HAP-1 (cell line): ENCODE measurements at places on chromosomes 11 and 22.

- no peak for DNase-seq
Measured at GRCh38 chr11:92702037-92702804, 267.2 kb upstream of the MTNR1B start.

DNA sequence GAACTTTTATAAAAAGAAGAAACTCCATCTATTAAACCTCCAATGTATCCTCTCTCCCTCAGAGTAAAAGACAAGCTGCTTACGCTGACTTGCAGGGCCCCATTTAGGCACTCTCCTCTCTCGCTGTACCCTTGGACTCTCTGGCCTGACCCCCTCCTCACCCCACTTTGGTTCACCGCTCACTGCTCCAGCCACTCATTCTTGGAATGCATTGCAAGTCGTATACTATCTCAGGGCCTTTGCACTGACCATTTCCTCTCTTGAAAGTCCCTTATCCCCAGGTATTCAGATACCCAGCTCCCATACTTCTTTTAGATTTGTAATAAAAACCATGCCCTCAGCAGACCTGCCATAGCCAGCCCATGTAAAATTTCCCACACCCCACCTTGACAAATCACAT is 139.6 kb downstream of the DBX1 start:
- DNase-seq = no peak

GRCh38 chr11:27309046-27309445 is 54.0 kb downstream of the CCDC34 start:
- DNase-seq = no peak

DNA sequence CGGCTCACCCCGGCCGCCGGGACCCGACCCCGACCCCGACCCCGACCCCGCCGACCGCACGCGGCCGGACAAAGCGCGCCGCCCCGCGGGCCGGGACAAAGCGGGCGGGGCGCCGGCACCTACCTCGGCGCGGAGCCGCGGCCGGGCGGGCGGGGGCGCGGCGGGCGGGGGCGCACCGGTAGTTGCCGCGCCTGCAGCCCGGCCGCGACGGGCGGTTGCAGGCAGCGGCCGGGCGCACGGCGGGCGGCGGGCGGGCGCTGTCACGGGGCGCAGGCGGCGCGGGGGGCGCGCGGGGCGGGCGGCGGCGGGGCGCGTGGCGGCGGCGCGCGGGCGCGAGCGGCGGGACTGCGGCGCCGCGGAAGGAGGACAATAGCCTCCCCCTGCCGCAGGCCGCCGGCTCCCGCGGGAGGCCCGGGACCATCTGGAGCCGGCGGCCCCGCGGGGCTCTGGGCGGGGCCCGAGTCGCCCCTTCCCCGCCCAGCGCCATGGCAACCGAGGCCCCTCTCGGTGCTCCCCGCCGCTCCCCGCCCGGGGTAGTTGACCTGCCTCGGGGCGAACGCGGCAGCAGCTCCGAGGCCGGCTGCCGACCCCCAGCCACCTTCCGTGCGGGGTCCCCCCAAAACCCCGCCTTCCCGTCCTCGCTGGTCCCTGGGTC is 851 bp downstream of the SPTBN2 start:
- DNase-seq = peak; percentile 66

DNA sequence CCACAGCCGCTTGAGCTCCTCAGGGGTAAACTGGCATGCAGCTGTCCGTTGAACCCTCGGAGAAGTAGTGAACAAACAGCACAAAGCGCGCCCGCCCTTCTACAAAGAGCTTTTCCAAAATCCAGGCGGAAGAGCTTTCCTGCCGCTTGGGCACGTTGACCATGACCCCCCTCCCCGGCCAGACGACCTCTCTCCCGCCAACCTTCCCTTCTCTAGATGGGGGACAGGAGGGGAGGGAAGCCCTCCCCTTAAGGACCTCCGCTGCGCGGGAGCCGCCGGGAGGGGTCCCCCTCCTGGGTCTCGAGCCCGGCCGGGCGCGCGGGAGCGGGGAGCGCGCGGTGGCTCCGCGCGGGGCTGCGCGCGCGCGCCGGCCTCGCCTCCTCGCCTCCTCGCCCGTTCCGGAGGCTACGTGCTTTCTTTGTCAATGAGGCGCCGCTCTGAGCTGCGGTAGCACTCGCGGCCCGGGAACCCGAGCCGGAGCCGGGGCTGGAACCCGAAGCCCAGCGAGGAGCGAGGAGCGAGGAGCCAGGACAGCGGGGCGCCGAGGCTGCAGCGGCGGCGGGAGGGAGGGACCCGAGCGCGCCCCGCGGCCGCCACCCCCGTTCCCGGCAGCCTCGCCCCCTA is 118.6 kb downstream of the HIPK3 start:
- no peak for DNase-seq

GRCh38 chr11:35151683-35152280 is 12.8 kb downstream of the CD44 start:
- DNase-seq = no peak

GRCh38 chr11:115660030-115660805 is 156.0 kb upstream of the CADM1 start:
- DNase-seq = no peak

DNA sequence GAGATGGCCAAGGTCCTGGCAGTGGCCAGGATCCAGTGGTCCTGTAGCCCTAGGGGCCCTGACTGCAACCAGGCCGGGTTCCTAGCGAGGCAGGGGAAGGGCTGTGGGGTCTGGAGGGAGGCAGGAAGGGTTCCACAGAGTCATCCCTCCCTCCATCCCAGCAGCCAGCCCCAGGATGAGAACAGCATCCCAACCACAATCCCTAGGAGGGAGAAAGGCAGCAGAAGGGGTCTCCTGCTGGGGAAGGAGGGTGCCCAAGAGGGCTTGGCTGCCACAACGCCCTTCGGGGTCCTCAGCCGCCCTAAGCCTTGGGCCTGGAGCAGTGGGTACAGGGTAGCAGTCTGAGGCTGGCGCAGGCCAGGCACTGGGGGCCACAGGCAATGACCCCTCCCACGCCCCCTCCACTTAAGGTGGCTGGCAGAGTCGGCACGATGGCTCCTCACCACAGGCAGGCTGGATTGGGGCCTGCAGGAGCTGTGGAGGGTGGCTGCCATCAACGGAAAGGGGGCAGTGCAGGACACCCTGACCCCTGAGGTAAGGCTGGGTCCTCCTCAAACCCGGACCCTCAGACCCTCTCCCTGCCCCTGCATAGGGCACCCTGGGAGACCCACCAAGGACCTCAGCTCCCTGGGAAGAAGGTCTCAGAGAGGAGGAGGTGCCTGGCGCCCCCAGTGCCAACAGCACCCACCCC is 7.2 kb downstream of the SLC22A12 start:
- DNase-seq = no peak

DNA sequence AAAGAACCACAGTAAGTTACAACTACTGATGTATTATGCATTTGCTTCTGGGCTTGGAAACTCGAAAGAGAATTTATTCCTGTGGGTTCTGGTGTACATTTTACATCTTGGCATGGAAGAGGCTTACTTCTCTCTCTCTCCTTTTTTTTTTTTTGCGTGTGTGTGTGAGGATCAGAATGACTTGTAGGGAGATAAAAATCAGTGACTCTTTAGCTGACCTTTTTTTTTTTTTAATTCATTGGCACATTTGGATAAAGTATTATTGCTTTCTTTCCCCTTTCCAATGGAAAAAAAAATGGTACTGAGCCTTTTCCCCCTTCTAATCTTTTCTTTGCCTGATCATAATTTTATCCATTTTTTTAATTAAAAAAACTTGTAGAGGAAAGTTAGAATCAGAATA is 43.5 kb downstream of the EXT2 start:
- no peak for DNase-seq

DNA sequence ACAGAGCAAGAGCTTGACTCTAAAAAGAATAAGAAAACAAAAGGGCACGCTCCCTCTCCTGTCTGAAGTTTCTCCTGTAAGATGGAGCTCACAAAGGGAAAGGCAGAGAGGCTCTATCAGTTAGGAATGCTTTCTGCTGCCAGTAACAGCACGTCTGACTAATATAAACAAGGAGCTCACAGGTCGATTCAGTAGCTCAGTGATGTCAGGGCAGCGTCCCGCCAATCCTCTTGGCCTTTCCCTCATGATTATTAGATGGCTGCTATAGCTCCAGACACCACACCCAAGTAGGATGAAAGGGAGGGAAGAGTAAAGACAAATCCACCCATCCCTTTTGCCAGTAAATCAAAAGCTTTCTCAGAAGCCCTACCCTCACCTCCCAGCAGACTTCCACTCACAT is 51.3 kb upstream of the HMGXB4 start:
- DNase-seq = no peak

DNA sequence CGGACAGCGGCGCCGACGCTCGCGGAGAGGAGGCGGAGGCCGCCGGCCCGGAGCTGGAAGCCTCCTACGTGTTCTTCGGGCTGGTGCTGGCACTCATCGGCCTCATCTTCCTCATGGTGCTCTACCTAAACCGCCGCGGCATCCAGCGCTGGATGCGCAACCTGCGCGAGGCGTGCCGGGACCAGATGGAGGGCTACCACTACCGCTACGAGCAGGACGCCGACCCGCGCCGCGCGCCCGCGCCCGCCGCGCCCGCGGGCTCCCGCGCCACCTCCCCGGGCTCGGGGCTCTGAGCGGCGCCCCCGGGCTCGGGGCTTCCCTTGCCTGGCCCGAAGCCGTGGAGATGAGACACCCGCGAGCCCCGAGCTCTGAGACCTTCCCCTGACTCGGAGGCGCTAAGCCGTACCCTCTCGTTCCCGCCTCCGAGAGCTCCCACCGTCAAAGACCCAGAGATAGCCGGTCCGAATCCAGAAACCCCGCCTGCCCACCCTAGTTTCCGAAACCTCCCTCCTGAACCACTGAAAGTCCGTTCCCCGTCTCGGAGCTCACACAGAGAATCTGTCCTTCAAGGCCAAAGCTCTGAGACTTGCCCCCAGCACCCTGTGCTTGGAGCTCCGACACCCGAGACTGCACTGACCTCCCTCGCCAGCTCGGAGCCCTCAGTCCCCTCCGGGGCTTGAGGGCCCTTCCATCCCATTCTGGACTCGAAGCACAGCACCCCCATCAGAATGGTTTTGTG is 1.5 kb downstream of the TPBGL start:
- no peak for DNase-seq

GRCh38 chr22:27715106-27715505 is 86.5 kb downstream of the MN1 start:
- no peak for DNase-seq

- no peak for DNase-seq
Measured at GRCh38 chr11:44555031-44555800, 10.2 kb upstream of the CD82 start.

DNA sequence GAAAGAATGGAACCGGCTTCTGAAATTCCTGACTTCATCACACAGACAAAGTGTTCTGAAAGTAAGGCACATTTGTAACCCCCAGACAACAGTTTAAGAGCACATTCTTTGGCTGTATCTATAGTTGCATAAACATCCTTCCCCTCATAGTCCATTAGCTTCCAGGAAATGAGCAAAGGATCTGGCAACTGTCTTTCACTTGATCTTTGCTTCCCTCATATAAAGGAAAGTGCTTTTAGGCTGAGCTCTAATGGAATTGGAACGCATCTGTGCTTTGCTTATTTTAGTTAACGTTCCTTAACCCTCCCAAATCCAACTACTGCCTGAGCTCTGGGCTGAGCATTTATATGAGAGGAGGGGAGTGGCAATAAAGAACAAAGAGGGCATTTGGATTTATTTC is 76.9 kb upstream of the API5 start:
- no peak for DNase-seq
